Midbrain (tissue), 1 donor: ENCODE measurements at places on chromosomes 7 and 10.
A peak's percentile ranks its signal among the peaks of the same experiment; 100 is the strongest.

DNA sequence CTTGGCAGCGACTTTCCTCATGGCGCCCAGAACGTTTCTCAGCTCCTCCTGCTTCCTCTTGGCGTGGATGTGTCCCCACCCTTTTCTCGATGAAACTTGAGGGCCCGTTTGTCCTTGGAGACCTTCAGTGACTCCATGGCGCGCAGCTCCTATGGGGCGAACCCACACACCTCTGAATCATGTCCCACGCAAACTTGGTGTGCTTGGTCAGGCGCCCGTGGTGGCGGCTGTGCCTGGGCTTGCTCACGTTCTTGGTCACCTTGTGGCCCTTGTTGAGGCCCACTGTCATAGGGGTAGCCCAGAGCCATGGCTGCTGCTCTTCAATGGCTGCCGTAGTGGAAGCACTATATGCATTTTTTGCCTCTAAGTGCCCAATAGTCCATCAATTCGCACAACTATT, 117.5 kb upstream of the FOXP2 start:
- DNase-seq, result no peak

DNA sequence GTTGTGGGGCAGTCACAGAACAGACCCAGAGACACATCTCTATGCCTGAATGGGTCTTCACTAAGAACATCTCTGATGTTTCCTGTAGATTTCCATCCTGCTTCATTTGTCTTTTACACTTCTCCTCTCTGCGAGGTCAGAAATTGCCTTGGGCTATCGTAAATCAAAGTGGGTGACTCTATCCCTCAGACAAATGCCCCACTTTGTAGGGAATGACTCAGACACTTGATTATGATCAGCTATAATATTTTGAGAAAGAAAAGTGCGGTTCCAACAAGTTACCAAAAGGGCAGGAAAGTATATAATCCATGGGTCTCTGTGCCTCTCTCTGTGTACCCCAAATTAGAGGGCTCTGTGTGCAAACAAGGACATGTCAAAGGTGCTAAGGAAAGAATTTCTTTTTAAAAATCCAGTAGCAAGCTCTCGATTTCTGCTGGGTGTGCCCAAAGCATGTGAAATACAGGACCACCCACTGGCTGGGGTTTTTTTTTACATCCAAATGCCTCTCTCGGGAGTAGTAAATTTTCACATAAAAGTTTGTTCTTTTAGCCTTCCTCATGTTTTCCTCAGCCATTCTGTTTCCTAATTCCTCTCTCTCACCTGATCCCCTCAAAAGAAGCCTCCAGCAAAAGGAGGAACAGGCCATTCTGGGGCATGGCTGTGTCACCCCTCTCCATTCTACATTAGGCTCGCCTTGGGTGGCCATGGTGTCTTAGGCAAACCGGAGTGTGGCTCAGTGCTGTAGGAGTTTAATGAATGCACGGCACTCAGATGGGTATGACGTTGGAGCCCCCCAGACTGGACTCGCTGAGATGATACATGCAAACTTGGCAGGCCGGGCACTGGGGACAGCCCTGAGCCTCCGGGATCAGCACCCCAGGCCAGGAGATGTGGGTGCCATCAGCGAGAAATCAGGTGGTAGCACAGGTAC, 6.3 kb upstream of the OPN4 start:
- DNase-seq, result no peak

DNA sequence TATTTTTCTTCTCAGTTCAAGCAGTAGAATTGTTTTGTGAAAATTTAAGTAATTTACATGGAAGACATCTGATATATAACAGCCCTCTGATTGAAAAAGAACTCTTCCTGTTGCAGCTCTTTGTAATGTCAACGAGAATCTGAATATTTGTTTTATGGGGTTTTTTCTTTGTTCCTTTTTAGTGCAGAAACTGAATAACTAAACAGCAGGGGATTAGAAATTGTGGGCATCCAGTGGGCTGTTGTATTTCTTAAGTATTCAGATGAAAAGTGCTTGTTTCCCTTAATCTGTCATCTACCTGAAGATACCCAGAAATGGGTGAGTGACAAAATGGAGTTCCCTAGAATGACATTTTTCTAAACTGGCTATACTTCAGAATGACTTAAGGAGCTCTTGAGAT, 7.4 kb downstream of the ARL4A start:
- no peak for DNase-seq

DNA sequence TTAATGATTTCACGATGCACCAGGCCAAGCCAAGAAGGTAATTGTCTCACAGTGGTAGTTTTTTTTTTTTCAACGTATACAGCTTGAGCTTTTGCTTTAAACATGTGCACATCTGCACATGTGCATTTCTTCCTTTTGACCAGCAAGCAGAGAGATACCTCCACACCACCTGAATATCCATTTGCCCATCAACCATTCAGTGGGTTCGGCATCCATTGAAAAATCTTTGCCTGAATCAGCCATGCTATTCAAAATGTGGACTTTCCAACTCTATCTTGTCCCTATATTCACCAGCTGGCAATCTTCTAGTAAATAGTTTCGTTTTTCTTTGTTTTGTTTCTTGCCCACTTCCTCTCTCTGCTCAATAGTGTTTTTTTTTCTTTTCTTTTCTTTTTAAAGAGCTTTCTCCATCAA, 7.7 kb upstream of the TRA2A start:
- DNase-seq, result no peak

DNA sequence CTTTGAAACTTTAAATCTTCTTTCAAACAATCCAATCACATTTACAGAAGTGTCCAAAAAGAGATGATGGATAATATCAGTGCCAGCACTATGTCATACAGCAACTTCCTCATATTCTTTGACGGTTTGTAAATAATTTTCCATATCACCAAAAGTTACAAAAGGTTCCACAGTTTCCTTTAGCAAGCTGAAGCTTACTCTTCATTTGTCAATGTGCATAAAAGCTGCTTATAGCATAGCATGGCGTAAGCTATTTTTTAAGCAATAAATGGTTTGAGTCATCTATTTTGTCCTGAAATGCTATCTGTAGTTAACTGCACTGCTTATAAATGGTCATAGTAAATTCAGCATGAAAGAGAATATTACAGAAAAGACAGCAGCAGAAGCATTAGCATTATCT, 95.1 kb downstream of the ETV1 start:
- DNase-seq, result no peak

- DNase-seq, result no peak
Measured at GRCh38 chr7:106012935-106013439, 49.9 kb downstream of the CDHR3 start.

GRCh38 chr10:69939061-69939460, 113.6 kb upstream of the MACROH2A2 start:
- DNase-seq, result no peak

- DNase-seq, result no peak
Measured at GRCh38 chr10:71538608-71539260, 142.0 kb downstream of the CDH23 start.

DNA sequence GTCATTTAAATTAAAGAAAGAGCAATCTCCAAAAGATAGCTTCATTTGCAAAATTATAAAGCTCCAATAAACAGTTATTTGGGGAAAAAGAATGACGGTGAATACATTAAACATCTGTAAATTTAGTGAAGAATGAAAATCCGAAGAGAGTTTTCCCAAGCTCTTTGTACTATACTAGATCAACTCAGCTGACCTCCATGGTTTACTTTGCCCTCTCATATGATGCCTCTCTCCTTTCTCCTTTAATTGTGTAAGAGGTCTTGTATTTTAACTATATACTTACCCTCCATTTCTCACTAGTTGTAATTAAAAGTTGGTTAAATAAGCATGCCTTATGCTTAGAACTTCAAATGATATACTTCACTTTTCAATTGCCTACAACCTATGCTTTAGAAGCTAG, 125.8 kb downstream of the CACNA2D1 start:
- no peak for DNase-seq

GRCh38 chr7:107742678-107743566, 1.0 kb upstream of the CBLL1 start:
- peak; percentile 83 for DNase-seq

GRCh38 chr10:48748573-48748972, 63.9 kb downstream of the WDFY4 start:
- no peak for DNase-seq

GRCh38 chr7:70143075-70144044, 545.1 kb downstream of the AUTS2 start:
- DNase-seq, result no peak

- no peak for DNase-seq
Measured at GRCh38 chr10:119537953-119538630, 4.4 kb downstream of the RGS10 start.

DNA sequence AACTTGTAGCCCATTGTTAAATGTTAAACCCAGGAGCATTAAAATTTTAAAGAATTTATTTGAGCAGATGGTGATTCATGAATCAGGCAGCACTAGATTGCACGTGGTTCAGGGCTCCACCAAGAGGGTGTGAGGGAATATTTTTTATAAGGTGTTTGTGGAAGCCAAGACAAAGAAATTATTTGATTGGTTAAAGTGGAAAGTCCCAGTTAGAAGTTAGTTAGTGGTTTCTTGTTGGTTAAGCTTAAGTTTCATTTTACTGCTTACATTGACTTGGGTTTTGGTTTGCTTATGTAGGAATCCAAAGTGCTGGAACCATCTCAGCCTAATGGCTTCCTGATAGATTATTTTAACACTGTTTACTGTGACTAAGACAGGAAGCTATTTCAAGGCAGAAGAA, 906.2 kb downstream of the LRMDA start:
- no peak for DNase-seq

DNA sequence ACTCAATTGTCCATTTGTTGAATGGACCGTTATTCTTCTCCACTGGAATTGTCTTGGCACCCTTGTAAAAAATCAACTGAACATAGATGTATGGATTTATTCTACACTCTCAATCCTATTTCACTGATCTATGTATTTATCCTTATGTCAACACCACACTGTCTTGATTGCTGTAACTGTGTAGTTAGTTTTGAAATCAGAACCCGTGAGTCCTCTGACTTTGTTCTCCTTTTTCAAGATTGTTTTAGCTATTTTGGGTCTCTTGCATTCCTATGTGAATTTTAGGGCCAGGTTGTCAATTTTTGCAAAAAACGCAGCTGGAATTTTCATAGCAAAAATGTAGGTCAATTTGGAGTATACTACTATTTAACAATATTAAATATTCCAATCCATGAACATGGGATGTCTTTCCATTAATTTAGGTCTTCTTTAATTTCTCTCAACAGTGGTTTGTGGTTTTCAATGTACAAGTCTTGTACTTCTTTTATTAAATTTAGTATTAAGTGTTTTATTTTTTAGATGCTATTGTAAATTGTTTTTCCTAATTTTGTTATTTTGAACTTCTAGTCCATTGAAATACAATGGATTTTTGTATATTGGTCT, 10.0 kb downstream of the CAMK2B start:
- no peak for DNase-seq

- DNase-seq, result no peak
Measured at GRCh38 chr7:80488406-80488805, 23.5 kb downstream of the GNAT3 start.

- no peak for DNase-seq
Measured at GRCh38 chr7:89064831-89065230, 269.3 kb upstream of the TEX47 start.

DNA sequence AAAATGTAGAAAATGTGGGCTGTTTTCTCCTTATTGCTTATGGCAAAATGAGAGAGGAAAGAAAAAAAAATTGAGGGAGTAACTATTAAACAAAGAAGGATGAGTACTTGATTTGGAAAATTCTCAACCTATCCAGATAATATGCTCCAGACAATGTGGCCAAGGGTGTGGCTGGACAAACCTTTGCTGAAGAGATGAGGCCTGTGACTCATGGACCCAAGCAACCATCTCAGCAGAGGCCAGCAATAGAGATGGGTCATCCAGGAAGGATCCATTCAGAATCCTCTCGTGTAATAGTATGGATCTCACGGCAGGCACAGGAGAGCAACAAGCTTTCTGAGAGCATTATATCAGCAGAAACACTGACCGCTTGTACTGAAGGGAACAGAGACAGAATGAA, 120.3 kb upstream of the CELF2 start:
- no peak for DNase-seq

DNA sequence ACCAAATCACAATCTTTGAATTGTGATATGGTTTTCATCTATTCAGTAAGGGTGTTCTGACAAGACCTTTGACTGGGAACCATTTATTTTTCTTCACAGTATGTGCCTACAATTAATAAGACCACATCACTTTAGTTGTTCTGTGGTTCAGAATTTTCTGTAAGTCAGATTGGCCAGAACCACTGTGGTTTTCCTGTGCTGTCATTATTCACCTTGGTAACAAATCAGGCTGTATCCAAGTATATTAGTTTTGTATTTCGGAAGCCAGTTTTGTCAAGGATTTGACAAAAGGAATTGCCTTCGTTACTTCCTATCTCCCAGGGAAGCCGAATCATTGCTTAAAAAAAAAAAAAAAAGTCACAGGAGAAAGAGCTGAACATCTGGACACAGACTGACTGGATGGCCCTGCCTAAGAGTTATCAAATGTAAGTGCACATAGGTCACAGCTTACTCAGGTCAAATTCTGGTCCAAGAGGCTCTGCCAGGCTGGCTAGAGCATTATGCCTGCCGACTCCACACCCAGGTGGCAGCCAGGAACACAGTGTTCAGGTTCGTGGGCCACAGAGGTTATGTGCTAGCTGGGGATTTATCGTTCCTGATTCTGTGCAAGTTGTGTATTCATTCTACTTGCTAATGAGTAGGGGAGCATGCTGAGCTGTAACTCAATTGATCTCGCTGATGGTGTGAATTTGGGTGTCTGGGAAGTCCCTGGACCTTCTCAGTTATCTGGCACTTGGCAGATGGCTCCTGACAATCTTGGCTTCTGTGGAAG, 175.3 kb downstream of the JAZF1 start:
- no peak for DNase-seq

- no peak for DNase-seq
Measured at GRCh38 chr10:36880898-36881297, 244.5 kb upstream of the ANKRD30A start.
